H9 (cell line): ENCODE measurements at places on chromosomes 1 and 21.

DNA sequence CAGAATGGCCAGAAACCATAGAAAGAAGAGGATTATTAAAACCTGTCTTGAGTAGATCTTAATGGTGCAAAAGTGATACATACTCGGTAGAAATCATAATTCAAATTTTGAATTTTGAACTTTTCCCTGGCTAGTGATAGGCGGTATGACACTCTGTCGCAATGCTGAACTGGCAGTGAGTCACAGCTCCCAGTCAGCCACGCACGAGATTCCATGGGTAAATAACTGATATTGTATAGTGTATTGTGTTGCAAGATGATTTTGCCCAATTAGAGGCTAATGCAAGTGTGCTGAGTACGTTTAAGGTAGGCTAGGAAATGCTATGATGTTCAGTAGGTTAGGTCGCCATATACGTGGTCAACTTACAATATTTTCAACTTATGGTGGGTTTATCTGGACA is 207.0 kb downstream of the SIPA1L2 start:
- DNase-seq = no peak

GRCh38 chr1:93749894-93750301 is 68.3 kb upstream of the BCAR3 start:
- peak; percentile 58 for DNase-seq

DNA sequence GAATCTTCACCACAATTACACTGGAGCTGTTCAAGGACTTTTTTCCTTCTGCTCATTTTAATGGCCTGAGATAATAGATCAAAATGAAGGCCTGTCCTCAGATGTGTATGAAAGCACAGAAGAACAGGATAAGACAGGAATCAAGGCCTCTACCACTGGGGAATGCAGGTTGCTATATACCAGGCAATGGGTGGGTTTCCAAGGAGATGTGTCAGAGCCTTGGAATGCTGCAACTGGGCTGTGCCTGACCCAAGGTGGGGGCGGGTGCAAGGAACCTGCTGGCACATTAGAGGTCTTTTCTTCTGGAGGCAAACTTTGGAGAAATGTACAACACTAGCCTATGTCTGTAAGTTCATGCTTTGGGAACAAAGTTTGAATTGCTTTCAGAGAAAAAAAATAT is 21.7 kb upstream of the LAMC2 start:
- DNase-seq = peak; percentile 81

- no peak for DNase-seq
Observed at GRCh38 chr1:223135176-223135942, 7.7 kb downstream of the TLR5 start.

- DNase-seq = no peak
Observed at GRCh38 chr1:206905295-206906164, 8.3 kb downstream of the IL24 start.

DNA sequence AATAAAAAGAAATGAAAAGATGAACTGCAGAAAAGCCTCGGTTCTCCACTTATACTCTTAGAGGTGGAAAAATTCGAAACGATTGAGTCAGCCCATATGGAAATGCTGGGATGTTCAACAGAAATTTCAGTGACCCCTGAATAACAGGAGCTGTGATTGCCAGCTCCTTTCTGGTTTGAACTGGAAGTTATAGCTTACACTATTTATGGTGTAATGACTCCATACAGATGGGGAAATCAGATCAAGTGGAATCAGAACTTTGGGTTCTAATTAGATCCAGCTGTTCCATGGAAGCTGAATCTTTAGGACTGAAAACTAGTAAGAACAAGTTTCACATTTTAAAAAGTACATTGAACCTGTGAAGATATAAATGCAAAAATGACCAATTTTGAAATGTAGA is 569.3 kb upstream of the ZRANB2 start:
- DNase-seq = no peak

- peak; percentile 20 for DNase-seq
Observed at GRCh38 chr1:205365945-205366463, 9.3 kb upstream of the KLHDC8A start.

DNA sequence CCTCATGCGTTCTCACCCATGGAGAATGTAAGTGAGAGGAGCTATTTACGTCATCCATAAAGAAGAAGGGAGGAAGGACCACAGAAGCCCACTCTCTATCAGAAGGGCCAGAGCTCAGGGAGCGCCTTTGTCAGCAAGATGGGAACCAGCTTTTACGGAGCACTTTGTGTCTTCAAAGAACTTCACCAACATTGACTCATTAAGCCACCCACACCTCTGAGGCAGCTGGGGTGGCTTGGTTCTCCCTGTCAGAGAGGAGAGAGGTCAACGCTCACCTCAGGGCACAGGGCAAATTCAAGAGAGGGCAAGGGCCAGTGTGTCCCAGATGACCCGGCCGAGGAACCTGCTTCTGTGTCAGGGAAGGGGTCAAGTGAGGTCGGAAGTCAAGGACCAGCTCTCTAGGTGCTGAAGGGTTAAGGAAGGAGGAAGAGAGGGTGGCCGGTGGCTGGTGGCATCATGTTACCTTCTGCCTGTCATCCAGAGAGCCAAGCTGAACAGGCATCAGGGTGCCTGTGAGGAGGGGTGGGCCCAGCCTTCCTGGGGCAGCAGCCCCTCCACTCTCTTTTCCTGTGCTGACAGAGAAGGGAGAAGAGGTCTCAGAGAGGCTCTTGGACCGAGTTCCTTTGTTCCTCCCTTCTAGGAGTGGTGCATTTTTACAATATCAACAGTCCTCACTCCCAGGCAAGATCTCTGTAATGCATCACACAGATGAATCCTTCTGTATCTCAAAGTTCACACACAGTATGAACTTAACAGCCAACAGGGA is 109.0 kb downstream of the ETS2 start:
- DNase-seq = peak; percentile 64

- DNase-seq = no peak
Observed at GRCh38 chr1:243287652-243288051, 31.8 kb downstream of the SDCCAG8 start.

GRCh38 chr1:12811409-12811784 is 19.8 kb downstream of the PRAMEF11 start:
- DNase-seq = no peak

DNA sequence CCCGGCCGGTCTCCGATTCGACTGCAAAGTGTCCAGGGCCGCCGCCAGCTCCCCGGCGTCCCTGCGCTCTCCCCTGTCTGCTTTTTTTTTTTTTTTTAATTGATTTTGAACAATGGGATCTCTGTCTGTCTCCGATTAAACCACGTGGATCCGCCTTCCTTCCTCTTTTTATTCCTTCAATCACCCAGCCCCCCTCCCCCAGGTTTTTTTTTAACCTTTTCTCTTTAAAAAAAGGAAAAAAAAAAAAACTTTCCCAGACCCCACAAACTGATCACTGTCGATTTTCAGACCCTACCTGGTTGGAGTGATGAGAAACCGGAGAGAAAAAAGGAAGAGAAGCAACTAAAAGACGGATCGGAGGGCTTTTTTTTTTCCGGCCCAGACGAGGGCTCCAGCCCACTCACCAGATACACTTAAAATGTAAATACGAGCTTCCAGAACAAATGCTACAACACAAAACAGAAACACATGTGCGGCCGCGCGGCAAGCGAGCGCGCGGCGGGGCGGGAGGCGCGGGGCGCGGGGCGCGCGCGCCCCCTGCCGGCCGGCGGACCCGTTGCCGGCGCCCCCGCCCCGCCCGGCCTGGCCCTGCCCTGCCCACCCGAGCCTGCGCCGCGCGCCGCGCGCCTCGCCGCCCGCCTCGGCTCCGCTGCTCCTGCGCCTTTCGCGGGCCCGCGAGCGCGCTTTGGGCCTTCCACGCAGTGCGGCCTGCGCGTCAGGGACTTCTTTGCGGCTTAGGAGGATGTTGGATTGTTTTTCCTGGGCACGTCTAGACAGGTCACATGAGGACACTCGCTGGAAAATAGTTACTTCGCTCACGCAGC is at the start of gene RCC2:
TSS of gene RCC2 (minus strand) at position 428 of the 824 bp plus-strand sequence. CDS start 1,163 bp downstream, outside the sequence.
- DNase-seq = no peak

DNA sequence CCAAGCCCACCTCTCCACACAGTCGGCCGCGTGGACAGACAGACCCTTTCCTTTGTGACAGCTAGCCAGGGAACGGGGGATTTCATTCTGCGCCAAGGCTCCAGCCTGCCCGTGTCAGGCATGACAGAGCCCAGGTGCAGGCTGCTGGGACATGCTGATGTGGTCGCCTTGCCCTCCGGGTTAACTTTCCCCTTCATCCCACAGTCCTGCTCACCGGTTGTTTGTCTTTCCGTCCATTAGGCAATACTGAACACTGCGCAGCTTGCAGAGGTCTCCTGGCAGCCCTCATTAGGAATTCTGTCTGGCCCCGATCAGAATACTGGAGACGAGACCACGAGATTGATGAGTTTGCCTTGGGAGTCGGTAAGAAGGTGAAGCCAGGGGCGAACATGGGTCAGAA is 62.8 kb downstream of the SPSB1 start:
- DNase-seq = no peak

- DNase-seq = peak; percentile 77
Observed at GRCh38 chr1:63189677-63190076, 132.7 kb upstream of the FOXD3 start.

- no peak for DNase-seq
Observed at GRCh38 chr21:26087223-26087918, 83.2 kb downstream of the APP start.

DNA sequence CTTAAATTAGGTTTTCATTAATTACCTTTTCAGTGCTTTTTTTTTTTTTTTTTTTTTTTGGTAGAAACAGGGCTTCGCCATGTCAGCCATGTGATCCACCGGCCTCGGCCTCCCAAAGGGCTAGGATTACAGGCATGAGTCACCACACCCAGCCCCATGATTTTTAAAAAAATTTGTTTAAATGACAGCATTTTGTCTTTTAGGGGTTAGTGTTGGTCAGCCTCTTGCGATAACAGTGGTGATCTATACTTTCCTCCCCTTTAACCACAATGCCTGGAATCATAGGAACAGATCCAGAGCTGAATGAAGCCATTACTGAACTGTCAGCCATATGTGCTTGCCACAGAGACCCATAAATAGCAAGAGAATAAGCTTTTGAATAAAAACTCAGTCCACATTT is 73.9 kb downstream of the CACHD1 start:
- DNase-seq = no peak

DNA sequence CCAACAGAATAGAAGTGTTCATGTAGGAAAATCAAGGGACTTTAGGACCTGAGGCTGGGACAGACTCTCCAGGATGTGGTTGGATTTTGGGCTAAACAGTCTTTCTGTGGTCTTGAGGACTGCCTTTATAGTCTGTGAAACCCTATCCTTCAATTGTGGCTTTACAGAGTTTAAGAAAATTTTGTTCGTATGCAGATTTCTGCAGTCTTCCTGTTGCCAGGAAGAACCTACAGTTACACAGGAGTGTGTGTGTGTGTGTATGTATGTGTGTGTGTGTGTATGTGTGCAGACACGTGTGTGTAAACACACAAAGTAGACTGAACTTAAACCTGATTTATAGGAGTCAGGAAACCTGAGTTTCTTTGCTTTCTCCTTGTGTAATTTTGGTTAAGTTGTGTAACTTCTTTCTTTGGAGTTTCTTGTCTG is 22.8 kb downstream of the NEK7 start:
- no peak for DNase-seq

DNA sequence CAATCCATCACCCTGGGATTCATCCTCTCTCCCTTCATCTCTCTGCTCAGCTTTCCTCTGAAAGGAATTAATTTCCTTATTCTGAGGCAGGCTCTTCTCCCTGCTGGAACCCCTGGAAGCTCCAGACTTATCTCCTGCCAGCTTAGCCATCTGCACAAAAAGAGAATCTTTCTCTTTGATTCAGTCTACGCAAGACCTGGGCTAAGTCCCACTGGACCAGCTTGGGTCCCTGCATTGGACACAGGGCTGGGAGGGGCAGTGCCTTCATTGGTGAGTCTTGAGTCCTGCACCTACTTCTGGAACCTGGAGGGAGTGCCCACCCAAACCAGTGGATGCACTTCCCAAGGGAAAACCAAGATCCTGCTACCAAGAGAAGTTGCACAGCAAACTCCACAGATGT is 271.7 kb upstream of the CSF3R start:
- no peak for DNase-seq
